ENCODE measurements at places on chromosomes 16 and 17.

DNA sequence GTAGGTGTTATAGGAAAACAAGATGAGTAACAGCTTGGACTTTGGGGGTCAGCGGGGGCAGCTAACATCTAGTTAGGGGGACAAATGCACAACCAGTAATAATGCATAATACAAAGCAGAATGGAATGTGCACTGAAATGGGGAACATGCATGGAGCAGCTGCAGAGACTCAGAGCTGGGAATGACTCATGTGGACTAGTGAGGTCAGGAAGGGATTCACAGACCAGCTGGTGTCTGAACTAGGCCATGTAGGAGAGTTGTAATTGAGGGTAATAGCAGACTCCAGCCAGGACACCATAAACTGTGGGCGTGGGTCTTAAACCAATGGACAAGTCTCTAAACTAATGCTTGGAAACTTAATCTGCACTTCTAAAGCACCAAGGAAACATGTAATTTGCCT is 176.8 kb upstream of the ASIC2 start:
- DNase-seq, result no peak

DNA sequence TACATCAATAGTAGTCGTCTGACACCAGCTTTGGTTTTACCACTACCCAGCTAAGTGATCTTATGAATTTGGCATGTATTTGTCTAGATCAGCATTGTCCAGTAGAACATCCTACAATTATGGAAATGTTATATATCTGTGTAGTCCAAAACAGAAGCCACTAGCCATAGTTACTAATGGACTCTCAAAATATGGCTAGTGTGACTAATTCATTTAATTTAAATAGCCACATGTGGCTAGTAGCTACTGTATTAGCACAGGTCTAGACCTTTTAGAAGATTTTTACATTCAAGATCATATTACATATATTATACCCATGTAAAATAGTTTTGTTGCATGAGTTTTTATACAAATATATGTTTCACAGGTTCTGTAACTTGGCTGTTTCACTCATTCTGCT is 27.0 kb upstream of the NFAT5 start:
- no peak for DNase-seq

DNA sequence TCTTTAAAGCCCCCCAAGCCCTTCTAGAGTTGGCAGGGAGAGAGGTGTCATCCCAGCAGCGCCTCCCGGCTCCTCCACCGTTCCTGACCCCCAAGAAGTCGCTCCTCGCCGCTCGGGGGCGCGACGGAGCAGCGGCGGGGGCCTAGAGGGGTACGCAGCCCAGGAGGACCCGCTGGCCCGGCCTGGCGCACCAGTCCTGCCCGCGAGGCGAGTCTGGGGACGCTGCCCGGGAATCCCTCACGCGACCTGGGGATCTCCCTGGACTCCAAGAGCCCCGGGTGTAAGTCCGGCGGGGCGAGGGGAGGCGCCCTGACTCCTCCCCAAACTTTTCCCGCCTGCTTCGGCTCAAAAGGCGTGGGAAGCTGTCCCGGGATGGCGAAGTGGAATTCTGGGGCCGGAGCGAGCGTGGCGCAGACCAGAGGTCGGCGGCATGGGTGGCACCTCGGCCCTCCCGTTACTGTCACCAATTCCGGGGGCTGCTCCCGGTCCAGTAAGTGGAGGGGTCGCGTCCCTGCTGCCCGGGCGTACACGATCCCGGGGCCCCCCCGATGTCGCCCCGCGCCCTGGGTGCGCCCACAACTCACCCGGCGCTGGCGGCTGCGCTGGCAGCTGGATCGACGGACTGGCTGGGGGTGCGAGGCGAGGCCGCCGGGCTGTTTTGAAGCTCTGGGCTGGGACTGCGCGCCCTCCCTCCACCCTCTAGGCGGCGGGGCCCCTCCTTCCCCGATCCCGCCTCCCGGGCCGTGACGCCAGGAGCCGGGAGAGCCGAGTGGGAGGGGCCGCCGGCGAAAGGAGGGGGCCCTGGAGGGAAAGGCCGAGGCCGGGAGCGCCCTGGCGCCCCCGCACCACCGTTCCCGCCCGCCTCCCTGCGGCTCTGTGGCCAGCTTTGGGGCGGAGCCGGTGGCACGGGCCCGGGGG is at the start of gene EMP2:
TSS of gene EMP2 (minus strand) at position 634 of the 918 bp plus-strand sequence. CDS start 32,981 bp downstream, outside the sequence.
- DNase-seq, result no peak

GRCh38 chr16:16118337-16118736 is 105.0 kb downstream of the ABCC6 start:
- no peak for DNase-seq

DNA sequence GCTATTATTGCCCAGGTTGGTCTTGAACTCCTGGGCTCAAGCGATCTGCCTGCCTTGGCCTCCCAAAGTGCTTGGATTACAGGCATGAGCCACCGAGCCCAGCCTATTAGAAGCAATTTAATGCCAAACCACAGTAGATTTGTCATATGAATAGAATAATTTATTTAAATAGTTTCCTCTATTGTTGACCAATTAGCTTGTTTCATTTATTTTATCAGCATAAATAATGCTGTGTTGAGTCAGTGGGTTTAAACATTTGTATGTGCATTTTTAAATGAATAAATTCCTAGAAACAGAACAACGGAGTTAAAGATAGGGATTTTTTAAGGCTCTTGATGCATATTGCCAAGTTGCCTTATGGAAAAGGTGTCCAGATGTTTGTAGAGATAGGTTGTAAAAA is 26.7 kb downstream of the FTO start:
- no peak for DNase-seq

GRCh38 chr16:88936556-88937205 is 40.3 kb downstream of the CBFA2T3 start:
- no peak for DNase-seq

DNA sequence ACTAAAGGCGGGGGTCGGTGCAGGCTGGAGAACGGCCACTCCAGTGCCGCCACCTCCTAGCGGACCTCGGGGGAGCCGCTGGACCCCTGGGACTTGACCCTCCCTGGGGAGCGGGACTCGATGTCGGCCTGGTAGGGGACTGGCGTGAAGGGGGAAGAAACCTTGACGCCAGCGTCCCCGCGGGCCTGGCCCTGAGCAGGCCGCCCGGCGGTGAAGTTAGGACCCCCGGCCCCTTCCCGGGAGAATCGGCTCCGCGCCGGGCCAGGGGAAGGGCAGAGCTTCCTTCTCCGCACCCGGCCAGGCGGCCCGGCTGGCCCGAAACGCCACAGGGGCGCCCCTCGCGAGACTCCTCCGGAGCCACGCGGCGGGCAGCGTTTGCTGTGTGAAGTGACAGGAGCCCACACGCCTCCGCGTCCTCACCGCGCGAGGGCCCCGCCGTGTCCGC is 389 bp downstream of the DUS1L start:
- no peak for DNase-seq

All from activated T-cell treated with anti-CD3 and anti-CD28 coated beads, Interleukin-2, amount 50 U/mL, for 24 hours (primary cell).